Foreskin keratinocyte (primary cell): ENCODE measurements at places on chromosomes 1 and 21. TPM values are rescaled to one million over a fixed set of nuclear protein-coding genes. Genes with fewer than 3 reads are reported as not detected.

The LSS gene
- total RNA-seq = 152 and 172 TPM in 2 replicates

The NES gene
- total RNA-seq = 0.04 and 0.14 TPM in 2 replicates

The SLC22A15 gene
- total RNA-seq = 6.8 and 7.1 TPM in 2 replicates

The PPM1J gene
- total RNA-seq = 6.0 and 6.3 TPM in 2 replicates

The FCN3 gene
- total RNA-seq = not detected in 2 replicates

The PRDM16 gene
- total RNA-seq = 0.04 TPM in 1 of 2 replicates, not detected in the other
